ENCODE measurements at places on chromosomes 1 and 21.

DNA sequence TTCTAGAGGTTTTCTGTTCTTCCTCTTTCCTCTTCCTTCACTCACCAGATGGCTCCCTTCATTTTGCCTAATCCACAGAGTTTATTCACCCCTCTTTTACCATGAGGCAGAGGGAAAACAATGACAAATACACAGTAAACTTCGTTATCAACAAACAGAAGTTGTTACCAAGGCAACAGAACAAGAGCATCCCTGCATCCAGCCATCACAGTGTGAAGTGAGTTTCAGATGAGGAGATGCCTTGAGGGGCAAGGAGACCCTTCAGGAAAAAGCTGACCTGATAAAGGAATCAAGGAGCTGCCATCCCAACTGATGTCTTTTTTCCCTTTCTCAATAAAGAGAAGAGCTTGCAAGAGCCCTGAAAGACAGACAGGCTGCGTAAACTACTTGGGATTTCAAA lies 195.3 kb downstream of the BRINP2 start:
- no peak for DNase-seq

DNA sequence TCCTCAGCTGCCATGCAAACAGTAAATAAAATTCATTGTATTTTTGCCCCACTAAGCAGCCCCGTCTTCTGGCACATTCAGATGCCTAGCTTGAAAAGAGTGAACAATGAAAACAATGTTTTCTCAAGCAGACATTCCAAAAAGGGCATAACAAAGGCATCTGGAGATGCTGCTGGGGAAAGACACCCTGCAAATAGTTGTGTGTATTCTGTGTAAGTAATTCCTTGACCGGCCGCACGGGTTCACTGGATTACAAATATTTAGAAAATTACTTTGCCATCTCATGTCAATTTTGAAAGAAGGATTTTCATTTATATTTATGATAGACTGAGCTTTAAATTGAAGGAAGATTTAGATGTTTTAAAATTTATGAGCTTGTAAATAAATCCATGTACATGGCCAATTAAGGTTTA lies 142.2 kb downstream of the SLC45A1 start:
- no peak for DNase-seq

DNA sequence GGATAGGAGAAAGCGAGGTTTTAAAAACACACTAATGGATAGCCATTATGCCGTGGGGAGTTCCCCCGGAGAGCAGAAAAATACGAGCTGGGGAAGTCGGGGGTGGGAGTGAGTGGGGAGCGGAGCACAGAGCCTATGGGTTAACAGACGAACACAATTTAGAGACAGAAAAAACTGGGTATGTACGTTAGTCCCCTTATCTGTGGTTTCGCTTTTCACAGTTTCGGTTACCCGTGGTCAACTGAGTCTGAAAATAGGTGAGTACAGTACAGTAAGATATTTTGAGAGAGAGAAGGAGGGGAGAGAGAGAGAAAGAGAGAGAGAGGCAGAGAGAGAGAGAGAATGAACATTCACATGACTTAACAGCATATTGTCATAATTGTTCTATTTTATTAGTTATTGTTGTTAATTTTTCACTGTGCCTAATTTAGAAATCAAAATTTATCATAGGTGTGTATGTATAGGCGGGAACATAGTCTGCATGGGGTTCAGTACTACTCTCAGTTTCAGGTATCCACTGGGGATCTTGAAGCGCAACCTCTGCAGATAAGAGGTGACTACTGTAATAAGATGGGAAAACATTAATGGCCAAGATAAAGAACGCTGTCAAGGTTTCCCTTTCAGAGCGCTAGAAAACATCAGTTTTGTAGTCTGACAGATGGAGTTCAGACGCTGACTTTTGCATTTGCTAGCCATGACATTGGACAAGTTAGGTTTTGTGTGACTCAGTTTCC lies 125.6 kb upstream of the LMO4 start:
- DNase-seq, result no peak

- no peak for DNase-seq
Observed at GRCh38 chr1:155012026-155012546, 9.5 kb downstream of the ZBTB7B start.

DNA sequence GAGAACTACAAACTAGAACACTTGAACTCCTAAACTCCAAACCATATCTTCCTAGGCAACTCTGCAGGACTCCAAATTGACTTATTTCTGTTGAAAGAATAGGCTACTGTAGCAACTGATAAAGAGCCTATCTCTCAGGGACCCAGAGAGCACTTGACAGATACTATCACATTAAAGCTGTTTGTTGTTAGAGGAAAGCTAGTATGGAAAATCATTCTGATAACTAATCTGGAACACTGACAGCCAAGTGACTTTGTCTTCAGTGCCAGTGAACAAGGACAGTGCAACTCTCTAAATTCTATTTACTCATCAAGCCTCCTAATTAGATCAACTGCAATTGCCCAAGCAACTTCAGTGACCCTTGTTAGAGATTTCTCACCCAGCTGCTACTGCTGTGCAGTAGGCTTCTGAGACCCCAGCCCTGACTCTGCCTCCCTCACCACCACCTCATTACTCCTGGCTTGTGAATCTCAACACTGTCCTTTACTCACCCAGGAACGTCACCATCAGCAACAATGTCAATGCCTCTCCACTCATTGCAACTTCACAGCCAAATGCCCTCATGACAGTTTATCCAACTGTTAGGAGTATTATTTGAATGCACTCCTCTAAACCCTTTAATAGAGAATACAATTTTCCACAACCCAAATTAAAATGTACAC lies 7.4 kb upstream of the RGS13 start:
- no peak for DNase-seq

GRCh38 chr1:172342584-172343239 lies 77.8 kb upstream of the C1orf105 start:
- no peak for DNase-seq

DNA sequence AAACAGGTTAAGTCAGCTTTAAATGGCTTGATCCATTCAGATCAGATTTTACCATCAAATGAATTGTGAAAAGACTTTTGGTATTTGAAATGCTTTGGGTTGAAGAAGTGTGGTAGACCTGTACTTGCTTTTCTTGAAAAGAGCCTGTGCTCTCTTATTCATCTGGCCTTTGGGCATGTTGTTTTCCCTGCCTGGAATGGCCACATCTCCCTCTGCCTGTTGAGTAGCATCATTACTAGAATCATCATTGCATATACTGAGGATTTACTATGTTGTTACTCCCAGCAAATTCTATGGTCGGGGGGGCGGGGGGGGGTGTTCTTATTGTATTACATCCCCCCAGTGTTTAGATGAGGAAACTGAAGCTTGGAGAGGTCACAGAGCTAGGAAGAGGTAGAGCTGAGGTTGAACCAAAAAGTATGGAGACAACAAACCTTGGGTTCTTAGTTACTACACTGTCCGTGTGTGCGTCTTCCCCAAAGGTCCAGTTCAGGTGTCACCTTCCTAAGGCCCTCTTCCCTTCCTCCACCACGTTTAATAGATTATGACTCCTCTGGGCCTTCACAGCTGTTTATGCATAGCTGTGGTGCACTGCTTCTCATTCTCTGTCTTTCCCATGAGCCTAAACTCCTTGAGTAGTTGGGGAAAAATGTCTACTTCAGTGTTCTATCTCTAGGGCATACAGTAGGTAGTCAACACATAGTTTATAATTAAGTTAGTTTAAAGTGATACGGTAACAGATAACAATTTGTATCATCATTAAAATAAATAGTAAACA lies 246.4 kb upstream of the HOOK1 start:
- DNase-seq, result no peak

DNA sequence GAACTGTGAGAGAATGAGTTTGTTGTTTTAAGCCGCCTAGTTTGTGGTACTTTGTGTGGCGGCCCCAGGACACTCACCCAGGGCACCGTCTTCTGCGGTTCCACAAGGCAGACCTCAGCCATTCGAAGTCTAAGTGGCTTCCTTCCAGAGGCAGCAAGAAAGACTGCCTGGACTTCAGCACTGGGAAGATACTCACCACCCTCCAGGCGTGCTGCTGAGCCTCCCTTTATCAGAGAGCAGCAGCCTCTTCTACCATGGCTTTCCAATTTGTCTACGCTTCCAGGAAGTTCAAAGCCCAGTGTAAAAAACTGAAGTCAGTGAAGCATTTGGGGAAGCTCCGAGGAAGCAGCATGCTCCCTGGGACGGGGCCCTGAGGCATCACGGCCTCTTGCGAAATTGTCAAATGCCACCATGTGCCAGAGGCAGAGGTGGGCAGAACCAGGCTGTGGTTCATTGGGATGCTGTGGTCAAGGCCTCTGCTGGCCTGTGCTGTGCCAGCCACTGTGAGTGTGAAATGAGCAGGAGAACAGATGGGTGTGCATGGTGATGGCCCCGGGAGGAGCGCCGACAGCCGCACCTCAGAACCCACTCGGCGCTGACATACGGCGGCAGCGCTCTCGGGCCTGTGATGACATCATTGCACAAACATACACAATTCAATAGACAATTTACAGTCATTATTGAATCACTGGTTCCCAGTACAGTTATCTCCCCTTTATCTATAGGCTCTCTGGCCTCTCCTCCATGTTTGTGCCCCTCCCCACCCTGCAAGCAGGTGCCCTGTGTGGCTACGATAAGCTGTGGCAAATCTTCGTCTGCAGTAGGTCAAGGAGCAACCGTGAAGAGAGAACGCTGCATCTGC lies 110.4 kb downstream of the PDE9A start:
- DNase-seq, result no peak

DNA sequence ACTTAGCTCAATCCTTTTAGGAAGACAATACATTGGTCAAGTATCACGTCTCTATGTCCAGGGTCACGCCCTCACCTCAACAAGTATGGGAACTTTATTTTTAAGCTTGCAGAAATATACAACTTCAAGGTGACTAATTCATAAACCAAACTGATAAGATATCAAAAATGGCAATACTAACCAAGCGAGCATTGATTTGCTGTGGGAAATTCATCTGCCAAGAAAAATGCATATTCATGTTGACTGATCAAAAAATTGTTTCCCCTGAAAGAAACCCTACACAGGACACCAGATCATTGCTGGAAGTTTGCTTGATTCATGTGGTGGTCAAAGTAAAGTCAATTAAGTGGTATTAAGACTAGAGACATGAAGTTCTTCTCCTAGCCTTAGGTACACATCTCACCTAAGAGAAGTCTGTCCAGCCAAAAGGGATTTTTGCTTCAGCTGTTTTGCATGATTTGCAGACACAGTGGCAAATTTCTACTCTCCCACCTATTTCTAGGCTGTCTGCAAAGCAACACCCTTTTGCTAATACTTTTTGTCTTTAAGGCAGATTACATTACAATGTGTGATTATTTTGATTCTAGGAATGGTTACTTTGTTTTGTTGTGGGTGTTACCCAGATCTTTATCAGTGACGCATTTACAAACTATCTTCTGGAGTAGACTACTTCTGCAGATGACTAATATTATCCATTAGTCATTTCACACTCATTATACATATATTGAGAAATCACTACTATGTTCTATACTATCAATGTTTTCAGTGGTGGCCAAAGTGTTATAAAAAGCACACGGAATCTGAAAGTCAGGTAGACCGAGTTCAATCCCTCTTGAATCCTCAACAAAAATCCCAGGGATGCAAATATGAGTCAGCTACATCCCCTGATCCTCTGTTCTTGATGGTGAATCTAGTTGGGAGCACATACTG lies 12.4 kb downstream of the SAMSN1 start:
- no peak for DNase-seq

All from stimulated activated CD4-positive, alpha-beta T cell treated with anti-CD3 and anti-CD28 coated beads, Interleukin-12 subunit alpha, Interleukin-12 subunit beta, amount 100 ng/mL, for 48 hours (primary cell).